Lung microvascular endothelial cell (primary cell): ENCODE measurements at places on chromosomes 12 and 14. TPM values are rescaled to one million over a fixed set of nuclear protein-coding genes. Genes with fewer than 3 reads are reported as not detected.

GRCh38 chr14:61645247-61645646 lies 50.1 kb upstream of the HIF1A start:
- DNase-seq, result no peak

- DNase-seq, result no peak
Measured at GRCh38 chr12:1815814-1816729, 4.3 kb upstream of the LRTM2 start.

DNA sequence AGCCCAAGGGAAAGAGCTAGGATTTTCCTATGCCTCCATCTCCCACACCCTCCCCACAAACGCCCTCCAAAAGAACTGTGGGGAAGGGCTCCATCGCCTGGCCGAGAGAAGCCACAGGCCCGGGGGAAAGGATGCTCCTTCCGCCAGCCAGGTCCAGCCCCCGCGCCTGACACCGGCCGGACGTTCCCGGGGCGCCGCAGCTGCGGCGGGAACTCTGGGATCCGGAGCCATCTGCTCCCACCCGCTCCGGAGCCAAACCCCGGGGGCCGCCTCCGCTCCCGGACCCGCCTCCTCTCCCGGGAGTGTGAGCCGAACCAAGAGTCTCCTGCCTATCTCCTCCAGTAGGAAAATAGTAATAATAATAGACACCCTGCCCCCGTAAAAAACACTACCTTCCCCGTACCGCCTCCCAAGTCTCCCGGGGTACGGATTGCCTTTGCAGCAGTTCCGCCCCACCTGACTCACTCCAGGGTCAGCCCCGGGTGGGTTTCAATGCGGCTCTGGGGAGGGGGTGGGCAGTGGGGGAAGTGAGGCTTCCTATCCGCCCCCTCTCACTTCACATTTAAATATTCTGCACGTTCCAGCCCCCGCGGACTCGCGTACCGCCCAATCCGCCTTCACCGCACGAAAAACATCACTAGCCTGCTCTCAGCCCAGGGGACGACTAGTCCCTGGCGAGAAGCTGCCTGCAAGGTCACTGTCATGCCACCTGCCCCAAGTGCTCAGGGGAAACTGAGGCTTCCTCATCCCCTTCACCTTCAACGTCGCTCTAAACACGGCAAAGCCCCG lies 2.4 kb downstream of the AGAP2 start:
- DNase-seq, result no peak

GRCh38 chr14:22597771-22598098 lies 365 bp upstream of the ABHD4 start:
- DNase-seq, result no peak

GRCh38 chr12:115923851-115924250 lies 353.6 kb downstream of the MED13L start:
- no peak for DNase-seq

GRCh38 chr12:4957761-4958160 lies 48.1 kb downstream of the KCNA1 start:
- DNase-seq, result no peak

GRCh38 chr12:45354399-45354798 lies 138.5 kb downstream of the ANO6 start:
- DNase-seq, result no peak

GRCh38 chr12:52280319-52280795 lies 5.9 kb downstream of the KRT86 start:
- DNase-seq, result peak; percentile 73

DNA sequence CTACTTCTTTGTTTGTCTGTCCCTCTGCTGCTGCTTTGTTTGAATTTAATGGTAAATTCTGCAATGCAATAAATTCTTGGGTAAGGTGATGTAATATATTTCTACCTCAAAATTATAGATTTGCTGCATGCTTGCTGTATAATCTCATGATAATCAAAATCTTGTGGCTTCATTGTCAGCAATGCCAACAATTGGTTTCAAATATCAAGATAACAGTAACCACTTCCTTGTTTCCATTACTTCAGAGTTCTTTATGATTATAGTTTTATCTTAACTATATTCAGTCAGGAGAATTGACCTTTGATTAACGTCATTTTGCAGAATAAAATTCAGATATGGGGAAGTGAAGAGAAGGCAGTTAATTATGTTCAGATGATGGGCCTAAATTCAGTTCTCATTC lies 30.2 kb upstream of the RNU6-8 start:
- no peak for DNase-seq

GRCh38 chr12:728781-729180 lies 23.6 kb upstream of the WNK1 start:
- peak; percentile 48 for DNase-seq

DNA sequence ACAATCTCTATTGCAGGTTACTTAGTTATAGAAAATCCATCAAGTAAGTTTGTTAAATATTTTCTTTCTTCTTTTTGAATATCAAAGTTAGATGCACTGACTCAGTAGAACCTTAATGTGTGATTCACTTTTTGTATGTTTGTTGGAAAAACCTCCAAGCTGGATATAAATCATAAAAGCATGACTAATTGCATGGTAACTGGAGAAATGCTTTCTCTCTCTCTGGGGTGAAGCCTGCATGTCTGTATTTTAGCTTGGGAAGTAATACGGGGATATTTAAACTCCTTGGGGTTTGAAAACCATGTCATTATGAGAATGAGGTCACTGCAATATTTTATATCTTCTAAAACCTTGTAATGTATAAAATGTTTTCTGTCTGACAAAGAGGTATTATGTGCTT lies 58.6 kb upstream of the MYF6 start:
- DNase-seq, result no peak

DNA sequence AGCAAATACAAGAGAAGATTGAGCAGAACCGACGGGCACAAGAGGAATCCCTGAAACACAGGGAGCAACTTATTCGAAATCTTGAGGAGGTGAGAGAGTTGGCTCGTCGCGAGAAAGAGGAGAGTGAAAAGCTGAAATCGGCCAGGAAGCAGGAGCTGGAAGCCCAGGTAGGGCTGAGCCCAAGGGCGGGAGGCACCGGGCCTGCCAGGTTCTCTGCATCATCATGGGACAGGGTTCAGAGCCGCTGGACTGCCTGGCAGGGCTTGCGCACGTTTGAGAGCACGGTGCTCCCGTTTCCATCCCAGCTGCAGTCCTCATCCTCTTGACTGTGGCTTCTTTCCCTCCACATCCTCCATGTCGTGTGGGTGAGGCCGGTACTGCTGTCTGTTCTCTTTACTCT lies 14.4 kb downstream of the TCHP start:
- no peak for DNase-seq

- peak; percentile 44 for DNase-seq
Measured at GRCh38 chr12:104057771-104058197, 6.5 kb upstream of the HCFC2 start.

GRCh38 chr14:32011225-32011624 lies 65.9 kb upstream of the ARHGAP5 start:
- DNase-seq, result no peak

GRCh38 chr14:65335411-65335947 lies 77.1 kb upstream of the FUT8 start:
- no peak for DNase-seq

GRCh38 chr14:61379639-61380184 lies 58.3 kb downstream of the PRKCH start:
- DNase-seq, result no peak

DNA sequence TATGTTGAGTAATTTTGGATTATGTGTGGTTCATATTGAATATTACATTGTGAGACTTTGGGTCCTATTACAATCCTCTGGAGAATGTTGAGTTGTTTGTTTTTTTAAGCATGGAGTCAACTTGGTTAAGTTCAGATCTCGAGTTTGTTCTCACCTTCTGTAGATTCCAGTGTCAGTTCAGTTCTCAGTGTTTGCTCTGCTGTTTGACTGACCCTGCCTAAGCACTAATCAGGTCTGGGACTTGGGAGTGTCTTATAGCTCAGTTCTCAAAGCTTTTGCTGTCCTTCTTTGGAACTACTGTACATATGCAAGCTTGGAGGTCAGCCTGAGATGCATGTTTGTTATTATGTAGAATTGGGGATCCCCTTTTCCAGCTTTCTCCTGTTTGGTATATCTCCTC lies 63.1 kb downstream of the DIP2B start:
- peak; percentile 21 for DNase-seq

DNA sequence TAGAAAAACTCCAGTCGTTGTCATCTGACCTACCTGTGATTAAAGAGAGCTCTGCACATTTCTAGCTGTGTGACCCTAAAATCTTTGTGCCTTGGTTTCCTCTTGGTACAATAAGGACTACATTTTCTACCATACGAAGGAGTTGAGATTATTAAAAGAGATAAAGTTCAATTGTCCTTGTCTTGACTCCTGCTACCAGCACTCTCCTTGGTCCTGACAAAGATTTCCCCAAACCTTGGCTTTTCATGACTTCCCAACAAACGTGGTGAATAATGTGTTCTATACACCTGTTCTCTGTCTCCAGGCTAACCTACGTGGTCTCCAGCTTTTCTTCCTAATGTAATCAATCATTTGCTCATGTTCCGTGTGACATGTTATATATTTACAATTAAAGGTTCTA lies 223.5 kb downstream of the MSRB3 start:
- DNase-seq, result no peak

DNA sequence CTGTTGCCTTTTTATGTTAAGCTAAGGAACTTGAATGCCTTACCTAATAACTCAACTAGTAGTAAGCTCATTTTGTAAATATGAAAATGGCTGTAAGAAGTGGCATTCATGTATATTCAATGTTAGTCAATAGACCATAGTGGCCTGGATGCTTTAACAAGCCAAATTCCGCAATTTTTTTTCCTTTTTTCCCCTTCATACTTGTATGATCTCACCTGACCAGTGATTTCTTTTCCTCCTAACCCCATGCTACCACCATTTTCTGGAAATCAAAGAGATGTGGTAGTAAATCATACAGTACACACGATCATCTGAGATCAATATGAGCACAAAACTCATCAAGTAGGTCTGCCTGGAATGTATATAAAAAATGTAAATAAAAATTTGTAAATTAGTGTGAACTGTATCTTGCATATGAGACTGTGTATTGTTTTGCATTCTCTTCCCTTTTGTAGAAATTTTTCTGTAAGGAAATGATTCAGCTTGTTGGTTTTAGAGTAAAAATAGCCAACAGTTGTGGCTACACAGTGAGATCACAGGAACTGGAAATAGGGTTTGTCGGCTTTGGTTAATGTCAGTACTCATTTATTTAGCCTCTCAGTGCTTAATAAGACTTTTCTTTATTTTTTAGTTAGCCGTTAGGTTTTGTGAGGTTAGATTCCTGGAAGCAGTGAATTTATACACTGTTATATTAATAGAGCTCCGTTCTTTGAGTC lies 62.5 kb downstream of the ETNK1 start:
- DNase-seq, result peak; percentile 90

DNA sequence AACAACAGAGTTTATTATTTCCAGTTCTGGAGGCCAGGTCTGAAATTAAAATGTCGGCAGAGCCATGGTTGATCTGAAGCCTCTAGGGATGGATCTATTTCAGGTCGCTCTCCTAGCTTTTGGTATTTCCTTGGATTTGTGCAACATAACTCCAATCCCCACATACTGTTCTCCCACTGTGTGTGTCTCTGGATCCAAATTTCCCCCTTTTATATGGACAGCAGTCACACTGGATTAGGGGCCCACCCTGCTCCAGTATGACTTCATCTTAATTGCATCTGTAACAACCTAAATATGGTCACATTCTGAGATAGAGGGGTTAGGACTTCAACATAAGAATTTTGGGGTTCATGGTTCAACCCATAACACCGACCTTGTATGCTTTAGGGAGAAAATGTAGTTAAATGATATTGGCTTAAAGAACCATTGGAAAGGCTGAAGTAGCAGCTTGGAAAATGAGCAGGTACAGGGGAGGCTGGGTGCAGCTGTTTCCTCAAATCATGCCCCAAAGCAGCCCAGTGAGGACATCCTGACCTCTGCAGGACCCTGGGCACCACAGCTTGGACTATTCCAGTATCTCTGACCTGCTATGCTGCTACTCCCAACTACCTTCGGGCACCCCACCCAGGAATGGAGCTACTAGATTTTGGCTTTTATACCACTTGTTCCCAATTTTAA lies 13.9 kb upstream of the MDM2 start:
- DNase-seq, result no peak

DNA sequence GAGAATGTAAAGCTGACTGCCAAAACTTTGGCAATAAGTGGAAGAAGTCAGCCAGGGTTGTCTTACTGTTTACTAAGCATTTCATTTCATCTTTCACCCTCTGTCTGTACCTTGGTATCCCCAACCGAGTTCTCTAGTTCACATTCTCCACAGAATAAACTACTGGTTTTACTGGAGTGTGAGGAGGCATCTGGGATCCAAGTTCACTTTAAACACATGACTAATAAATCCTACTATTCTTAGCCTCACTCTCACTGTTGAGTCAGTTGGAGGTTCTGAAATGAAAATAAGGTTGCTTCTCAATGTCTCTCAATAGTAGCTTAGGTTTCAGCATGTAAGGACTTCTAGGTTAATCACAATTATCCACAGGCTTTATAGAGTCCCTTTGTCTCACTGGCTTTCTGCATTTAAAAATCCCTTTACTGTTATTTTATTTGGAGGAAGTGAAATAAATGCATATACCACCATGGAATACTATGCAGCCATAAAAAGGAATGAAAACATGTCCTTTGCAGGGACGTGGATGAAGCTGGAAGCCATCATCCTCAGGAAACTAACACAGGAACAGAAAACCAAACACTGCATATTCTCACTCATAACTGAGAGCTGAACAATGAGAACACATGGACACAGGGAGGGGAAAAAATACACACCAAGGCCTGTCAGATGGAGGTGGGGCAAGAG lies 95.8 kb downstream of the EPS8 start:
- DNase-seq, result no peak

DNA sequence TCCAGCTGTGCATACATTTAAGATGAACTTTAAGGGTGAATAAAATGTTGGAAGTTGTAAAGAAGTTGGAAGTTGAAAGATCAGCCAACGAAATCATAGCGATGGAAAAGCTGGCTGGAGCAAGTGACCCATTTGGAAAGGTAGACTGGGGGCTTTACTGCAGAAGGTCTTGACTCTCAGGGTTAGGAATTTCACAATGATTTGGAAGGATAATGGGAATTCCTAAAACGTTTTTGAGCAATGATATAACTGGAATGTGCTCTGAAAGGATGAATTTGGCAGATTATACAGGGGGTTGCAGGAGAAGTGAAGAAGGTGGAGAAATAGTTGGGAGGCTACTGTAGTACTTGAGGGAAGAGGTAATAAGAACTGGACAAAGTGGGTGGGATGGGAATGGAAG lies 27.4 kb downstream of the EMP1 start:
- no peak for DNase-seq

PTPRO gene
- not detected in 2 replicates for total RNA-seq

BCAT1 gene
- total RNA-seq, result 68.3 and 124 TPM in 2 replicates

SLCO1C1 gene
- not detected in 2 replicates for total RNA-seq

RBMS2 gene
- 26.2 and 33.1 TPM in 2 replicates for total RNA-seq

RPL10L gene
- not detected in 2 replicates for total RNA-seq

AQP2 gene
- total RNA-seq, result not detected in 2 replicates

KLRD1 gene
- total RNA-seq, result under 0.01 and 0.20 TPM in 2 replicates

SCN8A gene
- total RNA-seq, result under 0.01 and 0.44 TPM in 2 replicates

TCL1B gene
- total RNA-seq, result not detected in 2 replicates

KRT73 gene
- total RNA-seq, result not detected in 2 replicates

RGS6 gene
- not detected in 2 replicates for total RNA-seq

MSI1 gene
- total RNA-seq, result not detected in 2 replicates

TBC1D30 gene
- 6.3 and 9.8 TPM in 2 replicates for total RNA-seq

PZP gene
- total RNA-seq, result under 0.01 and 0.22 TPM in 2 replicates

RPS6KL1 gene
- 4.4 and 6.2 TPM in 2 replicates for total RNA-seq
